ENCODE measurements at places on chromosomes 6 and 20.

DNA sequence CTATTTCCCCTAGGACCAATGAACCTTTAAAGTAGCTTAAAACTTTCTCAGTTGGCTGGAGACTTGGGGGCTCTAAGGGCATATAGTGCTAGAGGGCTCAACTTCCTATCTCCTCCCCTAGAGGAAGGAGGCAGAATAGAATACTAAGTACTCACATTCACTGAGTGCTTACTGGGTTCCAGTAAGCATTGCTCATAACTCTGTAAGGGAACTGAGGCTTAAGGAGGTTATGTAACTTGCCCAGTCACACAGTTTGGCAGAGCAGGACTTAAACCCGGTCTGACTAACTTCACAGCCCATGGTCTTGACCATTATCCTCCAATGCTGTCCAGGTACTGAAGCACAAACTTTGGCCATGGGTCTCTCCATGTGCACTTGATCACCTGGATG, 12.5 kb downstream of the SESN1 start:
- no peak for DNase-seq

DNA sequence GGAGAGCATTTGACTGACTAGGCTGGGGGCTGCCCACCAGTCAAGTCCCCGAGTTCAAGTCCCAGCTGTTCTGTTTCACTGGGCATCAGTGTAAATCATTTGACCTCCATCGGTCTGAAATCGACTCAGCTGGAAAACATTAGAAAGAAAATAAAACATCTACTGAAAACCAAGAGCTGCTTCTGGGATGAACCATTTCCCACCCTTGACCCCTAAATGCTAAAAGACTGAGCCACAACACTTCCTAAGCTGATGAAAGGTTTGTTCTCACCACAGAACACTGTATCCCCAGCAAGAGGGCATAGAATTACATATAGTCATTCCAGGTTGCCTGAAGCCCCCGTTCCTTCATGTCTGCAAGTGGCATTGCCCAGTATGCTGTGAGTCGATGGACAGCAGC, 237.0 kb upstream of the TAB2 start:
- DNase-seq, result peak; percentile 75

DNA sequence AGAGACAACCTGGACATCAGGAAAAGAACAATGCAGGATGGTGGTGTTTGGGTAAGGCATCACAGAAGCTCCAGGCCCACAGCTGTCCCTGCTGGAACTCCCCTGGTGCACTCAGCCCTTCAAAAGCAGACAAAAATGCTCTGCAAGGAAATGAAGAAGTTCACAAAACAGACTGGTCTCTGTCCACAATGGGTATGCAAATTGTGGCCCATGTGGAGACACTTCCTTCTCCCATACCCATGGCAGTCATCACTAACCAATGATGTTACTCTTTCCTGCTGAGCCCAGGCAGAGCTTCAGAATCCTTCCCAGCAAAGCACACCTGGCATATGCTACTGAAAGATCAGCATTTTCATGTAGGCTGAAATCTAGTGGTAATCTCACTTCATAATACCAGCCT, 42.6 kb upstream of the PXDC1 start:
- no peak for DNase-seq

DNA sequence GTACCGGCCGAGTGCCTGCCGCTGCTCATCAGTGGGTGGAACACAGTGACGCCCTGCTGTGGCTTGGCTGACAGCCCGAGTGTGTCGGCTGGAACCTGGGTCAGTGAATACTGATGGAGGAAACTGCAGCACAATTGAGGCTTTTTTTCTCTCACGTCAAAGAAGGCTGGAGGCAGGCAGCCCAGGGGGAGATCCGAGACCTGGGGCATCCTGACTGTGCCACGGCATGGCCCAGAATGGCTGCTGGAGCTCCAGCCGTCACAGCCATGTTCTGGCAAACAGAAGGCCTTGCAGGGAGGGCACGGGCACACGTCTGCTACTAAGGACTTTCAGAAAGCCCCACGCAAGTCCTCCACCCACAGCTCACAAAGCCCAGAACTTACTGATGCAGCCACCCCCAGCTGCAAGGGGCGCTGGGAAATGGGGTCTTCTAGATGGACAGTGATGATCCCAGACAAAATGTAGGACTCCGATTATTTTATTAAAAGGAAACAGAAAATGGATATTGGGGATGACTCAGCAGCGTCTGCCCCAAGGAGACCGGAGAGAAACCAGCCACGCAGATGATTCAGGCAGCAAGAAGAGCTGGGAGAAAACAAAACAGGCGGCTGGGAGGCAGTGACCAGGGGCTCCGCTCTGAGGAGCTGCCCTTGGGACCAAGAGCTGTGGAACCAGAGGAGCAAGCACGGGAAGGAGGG, 140.0 kb downstream of the TAF4 start:
- peak; percentile 66 for DNase-seq

- DNase-seq, result no peak
Measured at GRCh38 chr6:4607793-4608192, 168.4 kb upstream of the CDYL start.

- DNase-seq, result no peak
Measured at GRCh38 chr6:128156321-128157111, 255.7 kb upstream of the THEMIS start.

GRCh38 chr20:57685146-57685758, 24.6 kb downstream of the PMEPA1 start:
- no peak for DNase-seq

- no peak for DNase-seq
Measured at GRCh38 chr20:19212469-19212815, at the start of gene SLC24A3. TSS of gene SLC24A3 (plus strand) at chr20:19212642.

DNA sequence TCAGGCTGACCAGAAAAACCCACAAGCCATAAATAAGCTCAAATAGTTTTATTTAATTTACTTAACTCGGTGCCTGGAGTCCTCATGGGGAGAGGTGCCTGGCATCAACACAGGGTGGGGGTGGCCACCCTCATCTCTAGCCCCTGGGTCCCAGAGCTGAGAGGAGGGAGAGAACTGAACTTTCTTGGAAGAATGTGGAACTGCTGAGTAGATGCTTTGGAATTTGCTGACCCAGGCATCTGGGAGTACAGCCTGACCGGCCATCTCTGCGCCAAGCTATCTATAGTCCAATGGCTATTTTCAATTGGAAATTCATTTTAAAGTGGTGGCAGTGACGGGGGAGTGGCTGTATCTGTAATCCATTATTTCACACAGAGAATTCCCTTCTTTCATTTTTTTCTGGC, 104.8 kb downstream of the CDH26 start:
- DNase-seq, result peak; percentile 91

DNA sequence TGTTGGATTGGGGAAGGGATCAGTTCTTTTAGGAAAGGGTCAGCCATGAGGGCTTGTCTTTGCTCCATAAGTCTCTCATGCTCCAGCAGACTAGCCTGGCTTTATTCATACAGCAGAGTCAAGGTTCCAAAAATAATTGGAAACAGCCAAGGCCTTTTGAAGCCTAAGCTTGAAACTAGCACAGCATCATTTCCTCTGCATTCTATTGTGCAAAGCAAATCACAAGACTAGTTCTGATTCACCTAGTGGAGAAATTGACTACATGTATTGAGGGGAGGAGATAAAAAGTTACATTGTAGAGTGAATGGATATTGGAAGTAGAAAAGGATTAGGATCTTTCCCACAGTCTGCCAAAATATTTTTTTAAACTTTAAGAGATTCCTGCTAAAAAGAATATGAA, 159.3 kb upstream of the PLCB4 start:
- DNase-seq, result no peak

All from fibroblast of skin of scalp (primary cell).